Caudate nucleus (tissue), 63 donors: ENCODE measurements at places on chromosomes 5 and 9.

DNA sequence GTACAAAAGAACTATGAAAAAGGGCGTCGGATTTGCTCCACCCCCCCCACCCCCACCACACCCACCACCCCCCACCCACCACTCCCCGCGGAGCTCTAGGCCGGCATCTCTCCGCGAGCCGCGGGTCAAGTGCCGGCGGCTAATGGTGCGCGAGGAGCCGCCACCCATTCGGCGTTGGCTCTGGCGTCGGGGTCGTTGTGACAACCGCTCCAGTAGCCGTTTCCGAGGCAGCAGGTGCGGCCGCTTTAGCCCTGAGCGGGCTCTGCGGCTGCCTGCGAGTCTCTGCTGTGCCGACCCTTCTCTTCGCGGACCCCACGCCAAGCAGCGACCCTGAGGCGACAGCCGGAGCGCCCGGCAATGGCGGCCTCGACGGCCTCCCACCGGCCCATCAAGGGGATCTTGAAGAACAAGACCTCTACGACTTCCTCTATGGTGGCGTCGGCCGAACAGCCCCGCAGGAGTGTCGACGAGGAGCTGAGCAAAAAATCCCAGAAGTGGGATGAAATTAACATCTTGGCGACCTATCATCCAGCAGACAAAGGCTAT, at the start of gene PPP1R2B:
PPP1R2B (plus strand) TSS at position 90 of the 546 bp plus-strand sequence; CDS start at position 358, 268 bp downstream.
- no peak for DNase-seq

- no peak for DNase-seq
Observed at GRCh38 chr5:163563112-163563511, 57.7 kb downstream of the MAT2B start.

- no peak for DNase-seq
Observed at GRCh38 chr9:93906195-93906880, 48.8 kb downstream of the BARX1 start.

DNA sequence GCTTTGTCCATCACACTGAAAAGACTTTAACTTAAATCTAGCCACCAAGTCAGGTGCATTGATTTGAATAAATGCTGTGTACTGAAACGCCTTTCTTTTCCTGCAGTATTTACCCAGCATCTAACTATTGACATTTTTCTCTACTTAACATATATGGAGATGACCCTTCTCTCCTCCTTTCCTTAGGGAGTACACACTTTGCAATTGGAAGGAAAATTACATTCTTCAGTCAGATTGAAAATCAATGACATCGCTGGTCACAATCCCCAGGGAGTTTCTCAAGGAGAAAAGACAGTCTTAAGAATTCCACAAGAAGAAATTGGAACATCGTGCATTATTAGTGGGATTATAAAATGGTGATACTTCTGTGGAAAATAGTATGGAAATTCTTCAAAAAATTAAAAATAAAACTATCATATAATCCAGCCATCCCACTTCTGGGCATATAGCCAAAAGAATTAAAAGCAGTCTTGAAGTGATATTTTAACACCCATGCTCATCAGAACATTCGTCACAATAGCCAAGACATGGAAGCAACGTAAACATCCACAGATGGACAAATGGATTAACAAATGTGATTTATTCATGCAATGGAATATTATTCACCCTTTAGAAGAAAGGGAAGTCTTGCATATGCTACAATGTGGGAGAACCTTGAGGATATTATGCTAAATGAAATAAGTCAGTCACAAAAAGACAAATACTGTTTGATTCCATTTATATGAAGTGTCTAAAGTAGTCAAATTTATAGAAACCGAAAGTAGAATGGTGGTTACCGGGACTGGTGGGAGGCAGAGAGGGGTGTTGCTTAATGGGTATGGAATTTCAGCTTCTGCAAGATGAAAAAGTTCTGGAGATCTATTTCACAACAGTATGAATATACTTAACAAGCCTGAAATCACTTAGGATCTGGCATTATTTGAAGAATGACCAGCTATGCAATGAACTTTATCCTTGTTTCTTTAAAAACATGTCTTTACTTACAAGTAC, 14.3 kb upstream of the FREM1 start:
- no peak for DNase-seq

- no peak for DNase-seq
Observed at GRCh38 chr5:120413686-120414085, 50.4 kb upstream of the PRR16 start.

- DNase-seq: no peak
Observed at GRCh38 chr5:171614971-171615653, 170.5 kb upstream of the SMIM23 start.

DNA sequence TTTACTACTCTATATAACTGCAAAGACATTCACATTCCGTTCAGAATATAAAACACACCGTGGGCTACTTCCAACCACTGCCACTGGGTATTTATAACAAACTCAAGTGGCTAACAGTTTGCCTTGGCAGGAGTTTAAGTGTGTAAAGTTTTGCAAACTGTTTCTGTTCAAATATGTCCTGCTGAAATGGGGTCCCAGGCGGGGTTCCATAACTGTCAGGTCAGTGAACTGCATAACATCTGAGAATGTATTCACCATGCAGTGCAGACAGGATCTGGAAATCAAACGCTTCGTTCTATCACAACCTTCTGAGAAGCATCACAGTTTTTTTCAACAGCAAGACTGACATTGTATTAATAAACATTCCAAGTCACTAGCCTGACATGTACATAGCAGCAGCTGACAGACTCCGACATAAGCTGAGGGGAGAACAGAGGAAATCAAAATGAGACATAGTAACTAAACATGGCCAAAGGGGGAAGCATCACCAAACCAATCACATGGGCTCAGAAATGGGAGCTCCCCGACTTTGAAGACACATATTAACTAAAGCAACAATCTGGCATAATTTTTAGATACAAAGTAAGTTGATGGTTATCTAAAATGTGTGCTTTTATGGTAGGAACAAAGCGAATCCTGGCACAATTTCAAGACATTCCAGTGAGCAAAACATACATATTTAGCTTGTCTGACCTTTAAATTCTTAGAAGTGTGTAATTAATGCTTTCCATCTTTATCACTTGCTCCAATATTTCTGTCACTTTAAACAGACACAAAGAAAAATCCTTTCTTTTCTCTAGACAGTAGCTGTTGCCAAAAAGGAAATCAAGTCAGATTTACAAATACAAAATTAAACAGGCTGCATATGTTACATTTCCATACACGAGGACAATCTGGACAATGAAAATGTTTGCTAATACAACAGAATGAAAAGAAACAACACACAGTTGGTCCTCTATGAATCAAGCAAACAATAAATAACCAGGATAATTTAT, 156.8 kb downstream of the MAPKAP1 start:
- no peak for DNase-seq

DNA sequence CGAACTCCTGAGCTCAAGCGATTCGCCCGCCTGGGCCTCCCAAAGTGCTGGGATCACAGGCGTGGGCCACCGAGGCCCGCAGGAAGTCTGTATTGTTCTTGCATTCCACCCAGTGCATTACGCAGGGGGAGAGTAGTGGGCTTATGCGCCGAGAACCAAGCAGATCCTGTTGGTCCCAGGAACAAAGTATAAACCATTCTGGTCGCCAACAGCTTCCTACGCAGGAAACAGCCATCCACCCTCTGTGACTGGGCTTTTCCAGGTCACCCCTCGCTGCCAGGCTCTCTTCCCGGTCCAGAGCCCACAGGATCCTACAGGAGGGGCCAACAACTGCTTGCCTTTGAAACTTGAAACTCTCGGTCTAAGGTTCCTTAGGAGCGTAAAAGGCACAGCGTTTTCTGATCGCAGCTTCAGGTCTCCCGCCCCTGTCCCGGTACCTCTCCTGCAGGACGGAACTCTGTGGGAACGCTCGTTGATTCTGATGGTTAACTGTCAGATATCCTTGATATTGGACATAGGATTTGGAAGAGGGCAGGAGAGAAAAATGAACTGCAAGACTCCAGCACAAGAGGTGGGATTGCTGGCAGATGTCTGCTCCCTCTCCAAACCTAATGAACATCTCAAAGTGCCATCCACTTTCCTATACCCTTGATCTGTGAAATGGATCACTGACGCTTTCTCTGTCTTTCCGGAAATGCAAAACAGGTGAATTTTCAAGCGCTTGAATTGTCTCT, 4.2 kb upstream of the ANXA2R start:
- DNase-seq: no peak

GRCh38 chr5:16437977-16438376, 27.6 kb downstream of the ZNF622 start:
- no peak for DNase-seq

- DNase-seq: no peak
Observed at GRCh38 chr5:139076111-139076510, 122.1 kb downstream of the SIL1 start.

- DNase-seq: no peak
Observed at GRCh38 chr5:112583166-112583565, 154.5 kb upstream of the APC start.

- no peak for DNase-seq
Observed at GRCh38 chr9:135939351-135940265, 21.6 kb downstream of the UBAC1 start.

- no peak for DNase-seq
Observed at GRCh38 chr5:103245761-103246160, 12.8 kb upstream of the MACIR start.

DNA sequence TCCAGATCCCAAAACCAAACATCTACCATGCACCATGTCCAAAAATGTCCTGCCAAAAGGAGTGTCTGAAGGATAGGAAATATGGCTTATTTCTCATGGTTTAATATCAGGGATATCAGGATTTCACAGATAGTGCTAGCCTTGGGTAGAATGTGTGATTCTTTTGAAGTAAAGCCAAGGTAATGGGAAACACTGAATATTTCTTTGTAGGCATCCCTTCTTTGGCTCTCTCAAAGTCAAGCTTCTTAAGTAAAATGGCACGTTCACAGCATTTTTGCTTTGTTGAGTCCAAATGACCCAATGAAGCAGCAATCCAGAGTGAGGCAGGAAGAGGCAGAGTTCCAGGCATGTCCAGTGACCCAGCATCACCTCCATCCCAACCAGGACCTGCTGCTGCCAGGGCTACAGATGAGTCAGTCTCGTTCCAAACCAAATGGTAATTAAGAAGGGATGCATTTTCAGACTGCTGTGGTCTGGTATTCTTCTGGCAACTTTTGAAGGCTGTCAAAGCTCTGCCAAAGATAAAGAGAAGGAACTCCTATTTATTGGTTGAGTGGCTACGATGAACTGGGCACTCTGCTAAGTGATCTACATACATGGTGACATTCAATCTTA, 678.8 kb upstream of the KLF4 start:
- DNase-seq: no peak

- DNase-seq: no peak
Observed at GRCh38 chr9:113569472-113570060, 106.0 kb downstream of the RGS3 start.

DNA sequence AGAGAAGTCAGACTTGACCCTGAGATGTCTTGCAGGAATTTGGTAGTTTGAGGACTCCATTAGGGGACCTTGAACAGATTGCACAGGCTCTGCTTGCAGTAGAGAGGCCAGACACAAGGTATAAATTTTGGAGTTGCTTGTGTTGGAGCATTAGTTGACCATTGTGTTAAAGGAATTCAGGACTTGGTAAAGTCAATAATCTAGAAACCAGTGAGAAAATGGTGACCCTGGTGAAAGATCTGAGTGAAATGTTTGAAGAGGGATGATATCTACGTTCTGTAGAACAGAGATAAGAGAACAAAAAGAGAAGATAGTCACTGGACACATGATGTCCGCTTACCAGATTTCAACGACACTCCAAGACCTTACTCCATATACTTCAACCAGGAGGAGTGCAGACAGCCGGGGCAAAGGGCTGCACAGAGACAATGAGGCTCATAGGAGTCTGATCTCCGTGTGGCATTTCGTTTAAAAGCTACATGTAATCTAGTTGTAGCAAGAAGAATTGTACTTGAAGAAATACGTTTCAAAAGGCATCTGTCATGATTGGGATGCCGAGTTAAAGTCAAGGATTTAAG, 13.2 kb downstream of the DNAJC25 start:
- DNase-seq: no peak

DNA sequence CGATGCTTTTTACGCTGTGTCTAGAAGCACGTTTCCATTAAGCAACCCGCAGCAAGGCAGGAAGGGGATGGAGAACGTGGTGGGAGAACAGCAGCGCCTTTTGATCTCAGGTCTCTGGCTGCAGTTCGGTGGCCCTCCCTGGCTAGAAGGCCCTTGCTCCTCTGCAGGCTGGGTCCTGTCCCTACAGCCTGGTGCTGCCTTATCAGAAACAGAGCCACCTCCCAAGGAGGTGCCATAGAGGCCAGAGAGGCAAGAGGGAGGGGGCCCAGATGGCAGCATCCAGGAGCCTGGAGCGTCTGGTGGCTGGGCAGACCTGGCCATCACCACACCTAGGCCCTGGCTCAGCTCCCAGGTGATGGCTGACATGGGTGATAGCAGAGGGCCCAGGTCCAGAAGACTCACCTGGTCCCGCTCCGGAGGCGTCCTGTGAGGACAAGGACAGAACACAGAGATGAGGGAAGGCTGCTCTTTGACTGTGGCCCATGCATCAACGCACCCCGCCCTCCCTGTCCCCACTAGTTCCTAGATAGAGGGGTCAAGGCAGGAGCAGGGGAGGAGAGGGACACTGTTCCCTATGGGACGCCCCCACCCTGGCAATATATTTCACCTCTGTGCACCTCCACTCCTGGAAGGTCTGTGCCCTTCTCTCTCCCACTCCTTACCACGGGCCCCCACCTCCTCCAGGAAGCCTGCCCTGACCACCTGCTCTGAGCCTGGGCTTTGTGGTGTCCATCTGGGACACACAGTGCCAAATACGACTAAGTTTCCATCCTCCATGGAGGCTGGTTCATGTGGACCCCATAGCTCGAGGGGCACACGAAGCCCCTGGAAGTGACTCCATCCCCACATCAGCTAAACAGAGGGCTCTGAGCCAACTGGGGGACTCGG, 41.6 kb upstream of the SARDH start:
- DNase-seq: no peak

DNA sequence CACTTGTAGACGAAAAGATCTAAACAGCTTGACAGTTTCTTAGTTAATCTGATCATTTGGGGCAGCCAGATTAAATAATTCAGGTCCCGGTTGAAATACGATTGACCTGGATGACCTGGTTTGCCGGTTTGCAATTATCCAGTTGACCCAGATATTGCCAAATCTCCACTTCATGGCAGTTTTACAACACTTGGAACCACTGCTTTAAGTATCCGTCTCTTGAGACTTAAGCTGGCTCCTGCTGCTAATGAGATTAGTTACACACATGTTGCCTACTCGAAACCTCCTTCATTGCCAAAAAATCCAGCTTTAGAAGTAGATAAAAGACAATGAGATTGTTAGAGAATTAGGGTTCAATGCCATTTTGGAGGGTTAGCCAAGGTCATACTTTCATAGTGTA, 136.2 kb upstream of the HAPLN1 start:
- no peak for DNase-seq

DNA sequence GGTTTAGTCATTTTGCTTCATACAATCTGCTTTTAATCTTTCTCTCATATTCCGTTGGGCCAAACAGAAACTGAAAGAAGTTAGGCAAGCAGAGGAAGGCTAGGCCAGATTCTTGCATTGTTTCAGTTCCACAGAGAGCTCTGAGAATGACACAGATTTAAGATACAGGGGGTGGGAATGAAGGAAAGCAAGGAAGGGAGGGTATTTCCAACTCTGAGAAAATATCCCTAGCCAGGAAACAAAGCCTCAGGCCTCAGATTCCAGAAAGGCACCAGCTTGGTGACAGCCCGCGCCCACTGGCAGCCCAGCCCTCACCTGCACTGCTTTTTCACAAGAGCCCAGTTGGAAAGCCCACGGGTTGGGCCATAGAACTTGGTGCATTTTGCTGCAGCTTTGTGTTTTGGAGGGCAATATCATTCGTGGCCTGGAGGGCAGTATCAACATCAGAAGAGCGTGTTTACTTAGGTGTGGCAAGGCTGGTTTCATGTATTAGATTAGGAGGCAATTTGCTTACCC, 63.5 kb downstream of the ENC1 start:
- no peak for DNase-seq
